ENCODE measurements at places on chromosomes 11 and 22.

DNA sequence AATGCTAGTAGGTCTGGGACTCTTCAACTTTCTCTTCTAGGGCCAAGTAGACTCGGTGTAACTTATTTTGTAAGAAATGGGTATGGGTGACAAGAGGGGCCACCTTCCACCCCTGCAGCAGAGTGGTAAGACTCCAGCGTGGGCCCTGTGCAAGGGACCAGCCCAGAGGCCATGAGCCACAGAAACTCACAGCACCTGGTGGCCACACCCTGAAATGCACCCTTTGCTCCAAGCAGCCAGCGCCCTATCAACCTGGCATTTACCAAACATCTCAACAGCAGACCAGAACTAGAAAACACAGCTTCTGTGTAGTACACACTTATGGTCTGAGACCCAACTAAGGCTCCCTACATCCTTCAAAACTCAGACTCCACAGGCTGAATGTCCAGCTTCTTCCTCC, 5.7 kb downstream of the CDCA5 start:
- no peaks in the 10 kb centered on the region for H3K27me3 ChIP-seq
- peaks cover 10% of the 10 kb centered on the region for H3K36me3 ChIP-seq
- DNase-seq = peak; percentile 35
- H3K4me1 ChIP-seq = peaks cover 8% of the 10 kb centered on the region
- no peak overlapping the region for H3K27ac ChIP-seq

DNA sequence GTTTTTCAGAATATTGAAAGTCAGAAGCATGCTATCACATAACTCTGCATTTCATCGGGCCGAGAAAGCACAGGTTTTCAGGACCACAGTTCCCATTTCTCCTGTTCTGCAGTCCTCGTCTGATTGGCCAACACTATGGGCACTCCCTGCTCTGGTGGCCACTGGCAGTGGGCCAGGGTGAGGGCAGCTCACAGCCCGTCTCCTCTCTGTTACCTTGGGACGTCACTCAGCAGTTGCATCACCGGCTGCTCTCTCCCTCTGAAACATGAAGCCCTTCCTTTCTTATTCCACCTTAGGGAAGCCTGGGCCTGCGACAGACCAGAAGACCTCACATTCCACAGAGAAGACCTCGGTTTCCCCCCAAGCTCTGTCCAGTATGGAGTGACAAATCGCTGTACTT, 11.4 kb upstream of the MICAL3 start:
- no peaks in the 10 kb centered on the region for H3K36me3 ChIP-seq
- peak; percentile 85 for DNase-seq
- peaks cover 50% of the 10 kb centered on the region for H3K4me1 ChIP-seq
- peak overlapping the region; percentile 74 for H3K27ac ChIP-seq
- no peaks in the 10 kb centered on the region for H3K27me3 ChIP-seq

DNA sequence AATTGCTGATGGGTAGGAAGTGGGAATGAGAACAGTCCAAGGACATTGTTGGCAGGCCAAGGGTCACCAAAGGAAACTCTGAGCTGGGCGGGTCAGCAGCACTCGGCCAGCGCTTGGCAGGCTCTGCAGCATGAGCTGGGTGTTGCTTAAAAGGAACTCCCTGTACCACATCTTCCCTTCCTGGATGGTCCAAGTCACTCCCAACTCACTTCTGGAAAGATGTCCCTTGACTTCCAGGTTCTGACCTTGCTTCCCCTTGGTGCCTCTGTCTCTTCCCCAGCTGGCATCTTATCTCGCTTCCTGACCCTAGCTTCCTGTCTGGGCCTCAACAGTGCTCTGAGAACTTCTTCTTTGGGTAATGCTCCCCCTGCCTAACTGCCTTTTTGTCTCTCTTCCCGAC, 24.8 kb upstream of the SWAP70 start:
- no peak overlapping the region for H3K27ac ChIP-seq
- H3K4me1 ChIP-seq = no peaks in the 10 kb centered on the region
- H3K27me3 ChIP-seq = no peaks in the 10 kb centered on the region
- H3K4me3 ChIP-seq = no peak overlapping the region
- no peaks in the 10 kb centered on the region for H3K36me3 ChIP-seq

DNA sequence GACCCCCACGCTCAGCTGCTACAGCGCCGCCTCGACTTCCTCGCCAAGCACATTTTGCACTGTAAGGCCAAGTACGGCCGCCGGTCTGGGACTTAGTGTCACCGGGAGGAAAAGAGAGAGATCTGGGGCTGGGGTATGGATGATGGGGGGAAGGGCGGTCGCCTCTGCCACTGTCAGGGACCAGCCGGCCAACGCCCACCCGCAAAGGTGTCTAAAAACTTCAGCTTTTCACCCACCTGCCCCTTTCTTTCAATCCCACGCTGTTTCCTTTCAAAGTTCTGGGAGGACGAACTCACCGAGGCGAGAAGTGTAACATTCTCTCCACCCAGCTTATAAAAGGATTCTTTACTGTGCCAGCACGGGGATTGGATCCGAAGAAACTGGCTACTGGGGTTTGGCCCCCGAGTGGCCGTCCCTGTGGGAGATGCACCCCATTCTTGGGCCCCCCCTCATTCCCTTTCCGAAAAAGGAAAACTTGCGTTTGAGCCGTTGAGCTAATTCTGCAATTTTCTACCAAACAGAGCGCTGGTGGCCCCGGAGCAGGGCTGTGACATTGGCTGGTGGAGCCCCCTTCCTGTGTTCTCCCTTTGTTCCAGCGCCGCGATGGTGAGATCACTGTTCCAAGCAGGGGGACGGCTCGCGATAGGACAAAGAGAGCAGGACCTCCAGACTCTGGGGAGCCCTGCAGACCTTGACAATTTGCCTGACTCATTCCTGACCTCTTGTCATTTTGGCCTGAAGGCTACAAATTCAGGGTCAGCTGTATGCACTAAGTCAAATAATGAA, 1.8 kb downstream of the FJX1 start:
- DNase-seq = peak; percentile 43
- H3K27me3 ChIP-seq = no peaks in the 10 kb centered on the region
- peaks cover 43% of the 10 kb centered on the region for H3K4me1 ChIP-seq

GRCh38 chr11:67310246-67311050, 7.1 kb downstream of the SSH3 start:
- DNase-seq = no peak
- peak overlapping the region; percentile 87 for H3K27ac ChIP-seq
- H3K36me3 ChIP-seq = peaks cover 5% of the 10 kb centered on the region
- H3K27me3 ChIP-seq = no peaks in the 10 kb centered on the region
- H3K4me1 ChIP-seq = peaks cover 54% of the 10 kb centered on the region
- no peak overlapping the region for H3K4me3 ChIP-seq

GRCh38 chr11:1197431-1197885, 25.4 kb upstream of the MUC5B start:
- H3K36me3 ChIP-seq = no peaks in the 10 kb centered on the region
- no peaks in the 10 kb centered on the region for H3K27me3 ChIP-seq
- no peak overlapping the region for H3K4me3 ChIP-seq
- no peak for DNase-seq

DNA sequence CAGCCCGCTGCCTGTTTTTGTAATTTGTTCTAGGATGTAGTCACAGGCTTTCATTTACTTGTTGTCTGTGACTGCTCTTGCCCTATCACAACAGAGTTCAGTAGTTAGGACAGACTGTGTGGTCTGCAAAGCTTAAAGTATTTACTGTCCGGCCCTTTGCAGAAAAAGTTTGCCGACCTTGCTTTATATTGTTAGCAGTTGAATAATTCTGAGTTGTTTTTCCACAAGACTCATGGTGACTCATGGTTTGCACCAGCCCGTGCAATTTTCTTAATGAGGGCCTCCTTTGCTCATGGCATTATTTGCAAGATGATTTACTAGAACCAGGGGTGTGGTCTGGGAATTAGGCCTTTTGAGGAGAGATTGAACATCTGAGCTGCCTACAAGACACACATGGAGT, 110.6 kb downstream of the SCN3B start:
- H3K36me3 ChIP-seq = no peaks in the 10 kb centered on the region
- H3K4me3 ChIP-seq = no peak overlapping the region
- DNase-seq = peak; percentile 58
- H3K27ac ChIP-seq = peak overlapping the region; percentile 67
- H3K27me3 ChIP-seq = no peaks in the 10 kb centered on the region

- H3K4me1 ChIP-seq = no peaks in the 10 kb centered on the region
- no peak for DNase-seq
- no peaks in the 10 kb centered on the region for H3K36me3 ChIP-seq
- no peak overlapping the region for H3K27ac ChIP-seq
- H3K27me3 ChIP-seq = 0 out of 2 replicates have a peak, but pooled peaks cover 4% of the 10 kb centered on the region
- H3K4me3 ChIP-seq = no peak overlapping the region
Measured at GRCh38 chr11:45085646-45086501, 60.6 kb upstream of the PRDM11 start.

DNA sequence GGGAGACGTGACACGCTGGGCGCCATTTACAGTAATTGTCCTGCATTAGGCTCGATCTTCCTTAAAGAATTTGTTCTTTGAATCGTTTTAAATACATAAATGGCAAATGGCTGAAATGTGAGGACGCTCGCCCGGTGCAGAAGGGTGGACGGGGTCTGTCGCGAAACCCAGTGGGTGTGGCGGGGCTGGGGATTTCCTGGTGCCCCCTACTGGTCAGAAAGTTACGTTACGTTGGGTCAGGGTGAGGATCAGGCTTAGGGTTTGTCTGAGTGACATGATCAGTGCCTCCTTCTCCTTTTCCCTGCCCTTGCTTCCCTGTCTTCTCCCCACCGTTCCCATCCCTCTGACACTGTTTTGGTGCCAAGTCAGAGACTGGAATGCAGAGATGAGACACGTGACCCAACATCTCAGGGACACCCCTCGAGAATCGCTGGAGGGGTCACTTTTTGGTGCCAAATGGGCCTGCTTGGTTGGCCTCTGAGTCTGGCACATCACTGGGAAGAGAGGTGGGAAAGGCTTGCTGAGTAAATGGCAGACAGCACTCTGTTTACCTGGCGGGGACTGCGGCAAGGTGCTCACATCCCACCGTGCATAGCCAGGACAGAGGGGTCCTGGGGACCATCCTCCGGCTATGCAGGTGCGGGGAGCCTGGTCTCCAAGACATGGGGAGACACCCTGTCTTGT, 1107.6 kb downstream of the BRD1 start:
- no peak overlapping the region for H3K4me3 ChIP-seq
- no peaks in the 10 kb centered on the region for H3K4me1 ChIP-seq
- no peak overlapping the region for H3K27ac ChIP-seq
- no peaks in the 10 kb centered on the region for H3K36me3 ChIP-seq

GRCh38 chr11:62879235-62879978, 1.3 kb upstream of the SLC3A2 start:
- no peak for DNase-seq
- peak overlapping the region; percentile 96 for H3K27ac ChIP-seq
- H3K4me1 ChIP-seq = peaks cover 33% of the 10 kb centered on the region
- H3K27me3 ChIP-seq = no peaks in the 10 kb centered on the region
- H3K36me3 ChIP-seq = peaks cover 38% of the 10 kb centered on the region
- peak overlapping the region; percentile 69 for H3K4me3 ChIP-seq

GRCh38 chr11:60972182-60973030, 926 bp downstream of the CD6 start:
- H3K27ac ChIP-seq = no peak overlapping the region
- DNase-seq = no peak
- peaks cover 14% of the 10 kb centered on the region for H3K27me3 ChIP-seq
- no peaks in the 10 kb centered on the region for H3K36me3 ChIP-seq
- no peaks in the 10 kb centered on the region for H3K4me1 ChIP-seq
